ENCODE measurements at places on chromosomes 5 and 9.

- peak; percentile 52 for DNase-seq
Measured at GRCh38 chr5:96113170-96113939, 151.7 kb upstream of the ELL2 start.

GRCh38 chr5:151897020-151897552 lies 27.6 kb downstream of the GLRA1 start:
- DNase-seq = no peak

DNA sequence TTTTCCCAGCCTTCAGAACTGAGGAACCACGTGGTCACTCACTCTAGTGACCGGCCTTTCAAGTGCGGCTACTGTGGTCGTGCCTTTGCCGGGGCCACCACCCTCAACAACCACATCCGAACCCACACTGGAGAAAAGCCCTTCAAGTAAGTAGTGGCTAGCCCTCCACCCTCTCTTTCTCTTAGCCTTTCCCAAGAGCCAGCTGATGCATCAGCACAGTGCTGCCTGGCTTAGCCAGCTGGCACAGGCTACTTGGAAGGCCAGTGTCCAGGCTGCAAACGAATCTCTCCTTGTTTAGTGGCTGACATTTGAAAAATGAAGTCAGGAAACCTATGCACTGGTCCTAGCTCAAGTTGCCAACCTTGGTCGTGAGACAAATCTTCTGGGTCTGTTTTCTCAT lies 91.1 kb downstream of the PRDM6 start:
- no peak for DNase-seq

DNA sequence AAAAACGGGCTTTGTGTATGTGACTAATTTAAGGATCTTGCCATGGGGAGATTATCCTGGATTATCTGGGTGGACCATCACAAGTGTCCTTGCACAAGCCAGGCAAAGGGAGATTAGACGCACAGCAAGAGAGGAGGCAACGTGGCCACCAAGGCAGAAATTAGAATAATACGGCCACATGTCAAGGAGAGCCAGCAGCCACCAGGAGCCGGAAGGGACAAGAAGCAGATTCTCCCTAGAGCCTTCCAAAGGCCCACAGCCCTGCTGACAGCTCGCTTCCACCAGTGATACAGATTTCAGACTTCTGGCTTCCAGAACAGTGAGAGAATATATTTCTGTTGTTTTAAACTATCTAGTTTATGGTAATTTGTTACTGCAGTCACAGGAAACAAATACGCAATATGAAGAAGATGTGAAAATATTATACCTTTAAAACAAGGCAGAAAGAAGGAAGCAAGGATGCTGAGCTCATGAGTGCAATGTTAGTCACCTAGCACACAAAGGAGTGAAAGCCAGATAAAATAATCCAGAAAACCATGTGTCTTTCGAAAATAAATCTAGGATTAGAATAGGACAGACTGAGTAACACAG lies 28.7 kb upstream of the F2RL1 start:
- no peak for DNase-seq

GRCh38 chr5:50667653-50668595 lies 1.5 kb downstream of the PARP8 start:
- peak; percentile 47 for DNase-seq

GRCh38 chr5:165188556-165189175 lies 1683.2 kb downstream of the MAT2B start:
- DNase-seq = no peak

DNA sequence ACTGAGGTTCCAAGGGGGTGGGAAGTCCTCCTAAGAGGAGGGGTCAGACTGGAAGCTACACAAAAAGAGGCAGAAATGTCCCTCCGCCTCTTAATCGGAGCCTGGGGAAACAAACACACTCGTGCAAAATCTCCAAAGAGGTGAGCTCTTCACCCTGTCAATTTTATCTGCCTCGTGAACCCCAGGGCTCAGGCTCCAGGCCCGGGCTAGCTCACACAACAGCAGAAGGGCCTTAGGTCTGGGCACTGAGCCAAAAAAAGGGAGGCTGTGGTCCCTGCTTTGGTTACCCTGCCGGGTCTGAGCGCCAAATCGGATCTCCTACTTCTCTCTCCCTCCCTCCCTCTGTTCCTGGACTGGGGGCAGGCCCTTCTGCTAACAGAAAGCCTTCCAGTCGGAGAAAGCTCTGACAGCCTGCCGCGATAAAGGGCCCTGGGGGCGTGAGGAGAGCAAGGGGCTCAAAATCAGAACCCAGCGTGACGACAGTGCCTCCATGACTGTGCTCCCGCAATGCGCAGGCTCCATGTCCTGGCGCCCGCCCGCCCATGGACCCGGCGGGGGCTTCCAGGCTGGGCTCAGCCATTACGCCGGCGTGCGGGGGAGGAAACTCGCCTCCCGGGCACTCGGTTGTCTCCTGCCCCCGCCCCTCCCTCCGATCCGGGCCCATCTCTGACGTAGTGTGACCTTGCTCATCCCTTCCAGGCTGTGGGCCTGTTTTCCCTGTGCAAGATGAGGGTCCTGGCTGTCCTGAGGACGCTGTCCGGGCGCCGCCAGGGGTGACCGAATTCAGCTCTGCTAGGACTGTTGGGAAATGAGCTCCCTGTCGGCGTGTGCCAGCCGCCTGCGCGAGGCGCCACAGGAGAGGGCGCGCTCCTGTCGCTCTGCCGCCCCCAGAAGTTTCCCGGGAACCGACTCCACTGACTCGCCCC lies 865 bp upstream of the SLC22A4 start:
- DNase-seq = peak; percentile 78

- DNase-seq = no peak
Measured at GRCh38 chr9:133116346-133117231, 4.5 kb downstream of the RALGDS start.

- DNase-seq = no peak
Measured at GRCh38 chr9:13878241-13878711, 435.7 kb downstream of the NFIB start.

GRCh38 chr5:54120473-54120872 lies 189.9 kb downstream of the ARL15 start:
- no peak for DNase-seq

GRCh38 chr5:125412561-125413495 lies 666.4 kb upstream of the ZNF608 start:
- DNase-seq = peak; percentile 97

DNA sequence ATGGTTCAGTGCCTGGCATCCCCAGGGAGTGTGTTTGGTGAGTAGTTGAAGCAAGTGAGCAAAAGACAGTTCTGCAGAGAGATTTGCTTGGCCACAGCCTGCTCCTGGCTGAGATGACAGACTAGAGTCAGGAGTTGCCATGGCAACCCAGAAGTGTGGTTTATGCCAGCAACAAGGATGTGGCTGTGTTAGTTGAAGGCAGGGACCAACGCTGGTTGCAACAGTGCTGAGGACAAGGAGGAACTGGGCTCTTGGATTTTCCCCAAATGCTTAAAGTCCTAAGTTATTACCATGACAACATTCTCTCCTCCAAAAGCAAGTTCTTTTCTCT lies 2.7 kb downstream of the NXNL2 start:
- peak; percentile 78 for DNase-seq

GRCh38 chr9:134765785-134766184 lies 114.8 kb upstream of the FCN2 start:
- DNase-seq = no peak

- no peak for DNase-seq
Measured at GRCh38 chr5:131262953-131263541, 806 bp upstream of the CDC42SE2 start.

GRCh38 chr9:89427621-89428221 lies 70.2 kb downstream of the SEMA4D start:
- peak; percentile 87 for DNase-seq

DNA sequence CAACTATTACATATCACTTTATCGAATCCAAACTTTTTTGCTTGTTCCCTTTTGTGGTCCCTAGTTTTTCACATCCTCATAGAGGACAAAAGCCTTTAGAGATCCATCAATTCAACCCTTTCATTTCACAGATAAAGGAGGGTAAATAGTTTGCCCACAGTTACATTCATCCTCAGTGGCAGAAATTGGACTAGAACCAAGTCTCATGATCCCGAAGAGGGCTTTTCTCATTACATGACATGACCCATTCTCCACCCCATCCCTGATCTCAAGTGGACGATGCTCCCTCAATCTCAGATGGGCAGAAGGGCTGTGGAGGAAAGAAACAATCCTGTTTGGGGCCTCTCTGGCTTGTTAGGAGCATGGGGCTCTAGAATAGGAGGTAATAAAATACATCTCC lies 23.1 kb downstream of the TICAM2 start:
- no peak for DNase-seq

DNA sequence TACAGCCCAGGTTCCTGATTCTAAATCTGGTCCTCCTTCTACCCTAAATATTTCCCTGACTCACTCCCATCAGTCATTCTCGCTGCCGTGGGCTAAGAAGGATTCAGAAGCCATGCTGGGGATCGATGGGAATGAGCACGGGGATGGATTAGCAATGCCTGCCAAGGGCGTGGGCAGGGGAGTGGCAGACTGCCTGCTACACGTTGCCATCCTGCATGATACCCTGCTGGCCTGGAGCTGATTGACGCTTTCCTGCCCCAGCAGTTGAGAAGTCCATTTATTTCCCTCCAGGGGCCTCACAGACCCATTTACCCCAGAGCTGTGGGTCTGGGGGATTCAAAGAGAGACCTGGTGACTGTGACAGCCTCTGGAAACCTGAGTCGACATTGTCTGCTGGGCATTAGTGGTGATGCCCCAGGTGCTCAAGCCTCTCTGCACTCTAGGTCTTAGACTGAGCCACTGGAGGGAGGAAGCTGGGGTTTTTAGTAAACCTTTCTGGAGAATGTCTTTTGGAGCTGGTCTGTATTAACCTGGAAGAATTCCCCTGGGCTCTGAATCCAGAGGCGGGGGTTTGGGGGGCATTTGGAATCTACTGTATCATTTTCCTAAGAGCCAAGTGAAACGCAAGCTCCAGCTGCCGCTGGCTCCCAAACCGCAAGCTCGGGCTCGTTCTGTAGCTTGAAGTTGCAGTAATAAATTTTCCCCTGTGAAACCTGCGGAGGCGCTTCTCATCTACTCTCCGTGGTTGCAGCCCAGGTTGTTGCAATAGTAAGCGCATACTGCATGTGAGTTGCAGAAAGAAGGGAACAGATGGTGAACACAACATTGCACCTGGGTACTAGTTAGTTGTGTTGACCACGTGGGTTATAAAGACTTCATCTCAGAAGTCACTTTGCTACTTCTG lies 76.3 kb upstream of the RAPGEF1 start:
- DNase-seq = peak; percentile 69

DNA sequence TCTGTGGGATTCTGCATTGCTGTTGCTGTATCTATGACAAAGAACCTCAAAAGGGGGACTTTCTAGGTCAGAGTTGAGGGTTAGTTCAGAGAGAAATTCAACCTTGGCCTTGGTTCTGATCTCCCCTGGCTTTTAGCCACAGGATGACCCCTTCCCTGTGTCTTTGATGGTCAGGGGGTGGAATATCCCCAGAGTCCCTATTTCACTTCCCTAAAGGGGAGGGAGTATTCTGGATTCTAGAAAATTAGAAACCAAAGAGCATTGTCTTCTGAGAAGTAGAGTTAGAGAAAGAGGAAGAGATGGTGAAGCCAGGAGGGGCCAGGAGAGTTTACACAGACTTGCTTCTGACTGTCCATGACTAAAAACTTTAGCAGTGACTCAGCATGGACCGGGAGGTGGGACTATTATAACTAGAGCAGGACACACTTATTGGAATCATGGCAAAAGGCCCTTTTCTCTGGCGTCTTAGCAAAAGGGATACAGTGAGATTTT lies 56.2 kb upstream of the LPAR1 start:
- DNase-seq = no peak

- DNase-seq = no peak
Measured at GRCh38 chr5:102277144-102277543, 18.9 kb downstream of the SLCO4C1 start.

DNA sequence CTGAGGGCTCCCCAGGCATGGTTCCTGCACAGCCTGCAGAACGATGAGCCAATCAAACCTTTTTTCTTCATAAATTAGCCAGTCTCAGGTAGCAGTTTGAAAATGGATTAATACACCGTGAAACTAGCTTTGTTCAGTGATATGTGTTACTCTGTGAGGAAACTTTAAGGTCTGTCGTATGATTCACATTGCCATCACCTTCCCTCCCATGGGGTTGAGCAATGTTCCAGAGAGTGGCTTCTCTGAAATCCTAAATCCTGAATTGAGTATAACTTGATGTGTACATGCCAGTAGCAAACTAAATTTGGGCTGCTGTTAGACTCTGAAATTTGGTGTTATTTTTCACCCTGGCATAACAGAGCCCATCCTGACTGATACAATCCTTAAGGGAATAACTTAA lies 866.4 kb upstream of the C9orf72 start:
- DNase-seq = no peak

DNA sequence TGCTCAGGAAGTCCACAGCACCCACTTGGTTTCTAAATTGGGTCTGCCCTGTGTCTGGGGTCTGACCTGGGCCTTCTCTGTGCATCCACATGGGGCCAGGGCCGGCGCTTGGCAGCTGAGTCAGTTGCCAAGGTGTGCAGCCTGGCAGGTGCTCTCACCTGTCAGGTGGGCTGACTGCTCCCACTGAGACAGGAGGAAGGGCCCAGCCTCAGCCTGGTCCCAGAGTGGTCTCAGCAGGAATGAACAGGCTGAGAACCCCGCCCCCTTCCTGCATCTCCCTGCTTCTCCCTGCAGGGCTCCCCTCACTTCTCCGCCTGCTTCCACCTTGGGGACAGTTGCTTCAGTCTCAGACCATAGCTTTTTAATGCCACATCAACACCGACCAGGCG lies 60.5 kb downstream of the BARX1 start:
- no peak for DNase-seq

GRCh38 chr9:6272229-6272598 lies 56.0 kb upstream of the TPD52L3 start:
- no peak for DNase-seq

DNA sequence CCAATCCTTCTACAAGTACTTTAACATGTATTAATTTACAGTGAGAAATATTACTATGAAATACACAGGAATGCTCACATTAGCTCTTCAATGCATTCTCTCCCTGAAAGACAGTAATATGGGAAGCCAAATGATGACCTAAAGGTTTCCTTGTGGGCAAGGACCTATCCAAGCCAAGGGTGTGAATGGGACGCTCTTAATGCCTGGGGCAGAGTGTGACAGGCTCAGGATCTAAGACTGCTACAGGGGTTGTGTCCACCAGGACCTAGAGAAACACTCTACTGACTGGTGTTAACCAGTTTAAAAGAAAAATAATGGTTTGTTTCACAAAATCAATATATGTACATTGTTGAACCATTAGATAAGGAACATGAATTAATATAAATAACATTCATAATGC lies 158.7 kb downstream of the FGF1 start:
- DNase-seq = no peak

GRCh38 chr9:129483415-129484351 lies 137.2 kb downstream of the C9orf50 start:
- peak; percentile 93 for DNase-seq

GRCh38 chr9:2819165-2819564 lies 24.7 kb downstream of the PUM3 start:
- DNase-seq = no peak

Measured in posterior cingulate gyrus (tissue), 11 donors.